ENCODE measurements at places on chromosomes 4 and X. TPM values are rescaled to one million over a fixed set of nuclear protein-coding genes. Genes with fewer than 3 reads are reported as not detected.

The SSX2 gene
- total RNA-seq: not detected

The SORCS2 gene
- 1.7 TPM for total RNA-seq

The SSX7 gene
- not detected for total RNA-seq

The PAGE2B gene
- not detected for total RNA-seq

GRCh38 chrX:132199941-132200340, 19.3 kb downstream of the RAP2C start:
- DNase-seq: no peak

- DNase-seq: no peak
Measured at GRCh38 chr4:144902614-144903013, 195.4 kb downstream of the ANAPC10 start.

DNA sequence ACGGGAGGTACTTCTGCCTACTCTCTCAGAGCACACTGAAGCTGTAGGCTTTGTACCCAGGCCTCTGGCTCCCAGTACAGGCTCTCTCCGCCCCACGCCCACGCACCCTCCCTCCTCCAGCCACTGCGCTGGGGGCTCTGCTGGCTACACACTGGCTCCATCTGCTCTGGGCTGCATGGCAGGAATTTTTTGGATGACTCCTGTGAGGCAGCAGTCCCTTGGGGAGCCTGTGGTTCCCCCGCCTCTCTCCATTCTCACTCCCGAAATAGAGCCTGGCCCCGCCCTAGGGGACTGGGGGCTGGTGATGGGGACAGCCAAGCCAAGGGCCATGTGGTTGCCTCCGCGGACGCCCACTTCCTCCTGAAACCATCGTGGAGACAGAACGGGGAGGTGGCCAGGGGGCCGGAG, 58.1 kb upstream of the ADRA2C start:
- peak; percentile 53 for DNase-seq

DNA sequence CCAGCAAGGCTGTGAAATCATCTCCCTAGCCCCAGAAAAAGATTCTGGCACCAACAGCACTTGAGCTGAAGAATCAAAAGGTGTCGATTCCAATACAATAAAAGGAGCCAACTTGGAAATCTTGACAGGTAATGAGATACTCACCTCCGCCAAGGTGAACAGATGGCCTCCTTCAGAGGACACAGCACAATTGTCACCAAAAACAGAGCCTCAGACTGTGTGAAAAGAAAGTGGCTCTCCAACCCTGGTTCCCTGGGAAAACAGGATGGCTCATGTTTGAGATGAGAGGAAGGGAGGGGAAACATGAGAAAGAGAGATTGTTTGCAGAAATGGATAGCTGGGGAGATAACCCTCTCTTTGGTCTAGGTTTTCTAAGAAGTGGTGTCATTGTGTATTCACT, 168.9 kb downstream of the HS3ST1 start:
- DNase-seq: no peak

DNA sequence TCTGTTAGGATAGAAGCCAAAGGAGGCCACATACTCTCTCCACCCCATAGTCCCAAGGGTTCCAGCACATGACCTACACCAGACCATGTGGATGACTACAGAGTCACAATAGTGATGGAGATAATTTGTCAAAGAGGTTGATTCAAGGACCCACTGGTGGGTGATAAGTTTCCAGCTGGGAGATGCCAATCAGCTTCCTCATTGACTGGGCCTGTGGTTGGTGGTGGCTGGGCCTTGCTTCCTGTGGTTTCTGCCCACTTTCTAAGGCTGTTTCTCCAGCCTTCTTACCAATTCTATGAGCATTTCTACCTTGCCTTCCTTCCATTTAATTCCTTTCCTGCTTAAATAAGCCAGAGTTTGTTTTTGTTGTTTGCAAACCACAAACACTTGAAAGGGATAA, 95.5 kb upstream of the CPEB2 start:
- DNase-seq: no peak

- peak; percentile 95 for DNase-seq
Measured at GRCh38 chrX:53683556-53684414, 2.7 kb downstream of the HUWE1 start.

- no peak for DNase-seq
Measured at GRCh38 chrX:110614596-110614995, 181.0 kb downstream of the CHRDL1 start.

Measured in mucosa of gallbladder (tissue), 1 donor.